Tibial artery (tissue), 4 donors: ENCODE measurements at places on chromosomes 16 and 17.

- no peak for DNase-seq
These were observed 6.9 kb downstream of the PHAF1 start for GRCh38 chr16:67116388-67117311.

- no peak for DNase-seq
These were observed 140.0 kb downstream of the SNX11 start for GRCh38 chr17:48247603-48248002.

DNA sequence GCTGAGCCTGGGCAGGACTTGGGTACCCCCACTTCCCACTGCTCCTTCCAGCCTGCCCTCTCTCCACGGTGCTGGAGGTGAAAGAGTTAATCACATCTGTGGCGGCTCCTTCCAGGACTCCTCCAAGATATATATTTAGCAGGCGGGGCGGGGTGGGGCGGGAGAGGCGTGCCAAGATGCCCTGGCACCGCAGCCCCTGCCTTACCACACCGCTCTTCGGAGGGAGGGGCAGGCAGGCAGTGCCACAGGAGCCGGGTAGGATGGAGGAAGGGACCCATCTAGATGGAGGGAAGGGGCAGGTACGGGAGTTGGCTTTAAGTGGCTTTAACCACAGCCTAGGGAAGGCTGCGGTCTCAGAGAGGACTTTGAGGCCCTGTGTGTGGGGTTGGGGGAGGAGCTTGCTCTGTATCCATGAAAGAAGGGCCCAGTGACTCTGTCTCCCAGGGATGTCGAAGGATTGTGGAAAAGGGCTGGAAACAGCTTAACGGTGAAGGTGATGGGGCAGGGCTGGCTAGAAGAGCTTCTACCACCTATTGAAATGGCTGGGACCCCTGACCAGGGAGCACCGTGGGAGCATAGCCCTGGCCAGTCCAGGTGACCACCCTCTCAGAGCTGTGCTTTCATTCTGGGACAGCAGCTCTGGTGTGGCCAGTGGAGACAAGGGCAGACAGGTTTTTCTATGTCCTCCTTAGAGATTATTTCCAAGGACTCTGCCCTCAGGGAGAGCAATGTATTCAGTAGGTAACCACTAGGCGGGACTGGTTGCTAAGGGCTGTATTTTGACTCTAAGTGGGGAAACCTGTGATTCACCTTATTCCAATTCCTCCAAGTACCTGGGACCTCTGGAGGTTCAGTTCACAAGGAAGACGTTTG, 13.0 kb downstream of the GPR142 start:
- peak; percentile 39 for DNase-seq

DNA sequence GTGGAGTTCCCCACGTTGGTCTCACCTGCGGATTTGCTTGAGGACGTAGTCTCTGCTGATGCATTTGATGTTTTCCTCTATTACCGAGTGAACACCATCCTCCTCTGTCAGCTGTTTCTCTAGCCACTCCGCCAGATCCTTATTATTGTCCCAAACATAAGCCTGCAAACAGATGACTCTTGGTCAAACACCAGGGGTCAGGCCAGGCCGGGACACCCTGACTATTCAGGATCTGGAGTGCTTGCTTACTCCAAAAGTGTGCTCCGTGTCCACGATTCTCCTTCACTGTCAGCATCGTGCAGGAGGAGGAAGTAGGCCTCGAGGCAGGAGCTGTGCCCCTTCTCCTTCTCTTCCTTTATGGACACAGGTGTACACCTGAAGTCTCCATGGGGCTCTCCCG, 140.2 kb downstream of the AATF start:
- no peak for DNase-seq
